ENCODE measurements at places on chromosomes 3 and 15. TPM values are rescaled to one million over a fixed set of nuclear protein-coding genes. Genes with fewer than 3 reads are reported as not detected.

FHIT gene
- 1.3 TPM for total RNA-seq

IL12A gene
- total RNA-seq, result 6.9 TPM

MYO5C gene
- total RNA-seq, result not detected

OXTR gene
- 4.3 TPM for total RNA-seq

NANOGP8 gene
- total RNA-seq, result not detected

SLC35G2 gene
- 7.8 TPM for total RNA-seq

CKMT1A gene
- total RNA-seq, result not detected
